ENCODE measurements at places on chromosomes 16 and 17. TPM values are rescaled to one million over a fixed set of nuclear protein-coding genes. Genes with fewer than 3 reads are reported as not detected.
A peak's percentile ranks its signal among the peaks of the same experiment; 100 is the strongest.

GRCh38 chr17:732902-733720 lies 715 bp downstream of the TLCD3A start:
- DNase-seq, result peak; percentile 68

- no peak for DNase-seq
Measured at GRCh38 chr16:30108059-30108850, 5.1 kb downstream of the GDPD3 start.

GRCh38 chr16:66905633-66906539 lies 12.8 kb downstream of the CDH16 start:
- DNase-seq, result peak; percentile 54

Gene PABPN1L
- total RNA-seq, result not detected
